Gastroesophageal sphincter (tissue), 4 donors: ENCODE measurements at places on chromosomes 11 and 22.
A peak's percentile ranks its signal among the peaks of the same experiment; 100 is the strongest.

GRCh38 chr11:1630271-1630670 is 696 bp downstream of the KRTAP5-5 start:
- ATAC-seq = no peak

- no peak for ATAC-seq
Measured at GRCh38 chr11:46520971-46521745, 72.7 kb downstream of the AMBRA1 start.

- ATAC-seq = peak; percentile 98
Measured at GRCh38 chr11:61378713-61379313, 13.6 kb upstream of the TMEM216 start.

DNA sequence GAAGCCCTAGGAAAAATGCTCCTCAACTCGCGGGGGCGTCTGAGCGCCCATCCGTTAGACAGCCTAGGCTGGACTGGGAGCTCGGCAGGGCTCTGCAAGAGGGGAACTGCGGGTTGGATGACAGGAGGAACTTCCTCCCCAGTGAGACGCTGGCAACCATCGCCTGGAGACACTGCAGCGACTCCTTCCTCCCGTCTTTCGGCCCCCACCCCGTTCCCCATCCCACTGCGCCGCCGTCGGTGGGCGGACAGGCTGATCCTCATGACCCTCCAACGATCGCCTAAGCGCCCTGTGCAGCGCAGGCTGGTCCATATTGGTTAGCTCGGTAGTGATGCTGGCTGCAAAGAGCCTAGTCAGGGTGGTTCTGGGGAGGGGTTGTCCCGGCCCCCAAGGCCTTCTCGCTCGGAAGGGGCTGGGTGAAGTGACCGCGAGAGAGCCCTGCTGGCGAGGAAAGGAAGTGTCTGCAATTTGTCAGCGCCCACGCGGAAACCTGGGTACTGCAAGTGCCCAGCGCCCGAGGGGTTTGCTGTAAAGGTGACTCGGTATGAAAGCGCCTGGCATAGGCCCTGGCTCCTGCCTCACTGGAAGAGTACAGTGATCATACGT is 638 bp downstream of the NRGN start:
- ATAC-seq = peak; percentile 44

- ATAC-seq = no peak
Measured at GRCh38 chr11:35367491-35367890, 51.9 kb downstream of the SLC1A2 start.

DNA sequence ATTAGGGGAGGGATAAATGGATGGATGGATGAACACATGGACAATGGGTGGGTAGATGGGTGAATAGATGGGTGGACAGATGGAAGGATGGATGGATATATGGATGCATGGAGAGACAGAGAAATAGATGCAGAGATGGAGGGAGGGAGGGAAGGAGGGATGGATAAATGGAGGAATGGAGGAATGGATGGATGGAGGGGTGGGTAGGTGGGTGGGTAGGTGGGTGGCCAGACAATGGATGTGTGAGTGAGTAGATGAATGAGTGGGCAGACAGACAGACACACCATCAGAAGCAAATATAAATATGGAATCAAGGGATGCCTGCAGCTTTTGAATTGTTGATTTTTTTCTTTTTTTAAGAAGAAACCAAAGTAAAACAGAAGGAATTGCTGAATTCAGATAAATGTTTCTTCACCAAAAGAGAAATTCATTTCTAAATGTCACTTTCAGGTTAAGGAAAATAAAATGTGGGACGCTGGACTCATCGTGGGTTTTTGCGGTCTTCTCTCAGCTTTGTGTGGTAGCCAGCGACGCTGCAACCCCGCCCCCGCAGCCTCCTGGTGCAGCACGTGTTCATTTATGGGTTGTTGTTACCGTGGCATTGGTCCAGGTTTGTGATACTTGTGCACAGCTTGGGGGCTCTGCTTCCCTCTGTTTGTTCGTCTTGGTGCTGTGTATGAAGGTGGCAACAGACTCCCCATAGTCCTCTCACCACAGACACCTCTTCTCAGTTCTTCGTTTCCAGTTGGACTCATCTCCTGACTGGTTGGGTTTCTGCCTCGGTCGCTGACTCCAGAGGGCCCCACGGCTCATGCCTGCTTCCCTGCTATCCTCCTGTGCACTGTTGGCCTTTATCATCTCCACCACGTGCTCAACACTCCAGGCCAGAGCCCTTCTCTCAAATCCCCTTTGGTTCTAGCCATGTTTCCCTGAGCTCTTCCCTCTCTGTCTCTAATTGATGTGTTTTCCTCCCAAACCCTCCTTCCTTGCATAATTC is 76.4 kb downstream of the CDKN1C start:
- no peak for ATAC-seq

DNA sequence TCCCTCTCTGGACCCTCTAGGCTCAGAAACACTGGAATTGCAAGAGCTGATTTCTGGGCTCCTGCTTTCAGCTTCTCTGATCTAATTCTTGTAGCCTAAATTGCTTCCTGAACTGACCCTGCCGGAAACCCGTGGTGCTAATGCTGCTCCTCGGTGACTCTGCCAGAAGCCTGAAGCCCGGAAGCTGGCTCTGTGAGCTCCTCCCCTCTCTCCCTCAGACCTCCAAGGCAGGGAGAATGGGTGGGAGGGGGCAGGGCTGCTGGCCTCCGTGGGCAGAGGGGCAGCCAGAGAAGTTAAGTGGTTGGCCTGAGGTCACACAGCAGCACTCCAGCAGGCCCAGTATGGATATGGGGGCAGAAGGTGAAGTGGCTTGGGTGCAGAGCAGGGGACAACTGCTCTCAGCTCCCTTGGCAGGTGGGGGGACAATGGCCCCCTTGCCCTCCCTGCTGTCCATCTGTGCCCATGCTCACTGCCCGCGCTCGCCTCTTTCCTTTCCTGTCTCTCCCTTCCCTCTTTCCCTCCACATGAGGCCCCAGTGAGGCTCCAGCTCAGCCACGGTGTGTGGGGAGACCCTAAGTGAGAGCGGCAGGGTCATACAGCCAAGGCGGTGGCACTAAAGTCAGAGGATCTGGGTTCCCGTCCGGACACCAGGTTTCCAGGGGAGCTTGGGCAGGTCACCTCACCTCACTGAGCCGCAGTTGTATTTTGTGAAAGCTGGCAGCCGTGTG is 16.2 kb downstream of the CAPN5 start:
- peak; percentile 79 for ATAC-seq

DNA sequence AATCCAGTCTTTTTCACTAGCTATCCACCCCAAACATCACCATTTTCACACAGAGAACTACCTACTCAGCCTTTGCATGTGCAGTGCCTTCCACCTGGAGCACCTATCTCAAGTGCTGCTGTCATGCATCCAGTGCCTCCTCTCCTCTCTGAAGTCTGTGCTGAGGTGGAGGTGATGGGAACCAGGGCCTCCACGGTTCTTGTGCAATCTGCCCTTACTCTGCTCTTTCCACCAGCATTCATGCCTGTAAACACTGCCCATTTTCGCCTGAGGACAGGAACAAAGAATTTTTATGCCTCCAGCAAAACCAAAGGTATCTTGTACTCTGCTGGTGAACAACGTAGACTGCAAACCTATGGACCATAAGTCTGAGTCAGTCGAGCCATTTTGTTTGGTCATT is 27.0 kb downstream of the PITPNB start:
- ATAC-seq = peak; percentile 51

GRCh38 chr22:30062950-30063349 is 17.3 kb upstream of the HORMAD2 start:
- no peak for ATAC-seq

- no peak for ATAC-seq
Measured at GRCh38 chr11:66986178-66986545, 11.1 kb downstream of the C11orf86 start.

DNA sequence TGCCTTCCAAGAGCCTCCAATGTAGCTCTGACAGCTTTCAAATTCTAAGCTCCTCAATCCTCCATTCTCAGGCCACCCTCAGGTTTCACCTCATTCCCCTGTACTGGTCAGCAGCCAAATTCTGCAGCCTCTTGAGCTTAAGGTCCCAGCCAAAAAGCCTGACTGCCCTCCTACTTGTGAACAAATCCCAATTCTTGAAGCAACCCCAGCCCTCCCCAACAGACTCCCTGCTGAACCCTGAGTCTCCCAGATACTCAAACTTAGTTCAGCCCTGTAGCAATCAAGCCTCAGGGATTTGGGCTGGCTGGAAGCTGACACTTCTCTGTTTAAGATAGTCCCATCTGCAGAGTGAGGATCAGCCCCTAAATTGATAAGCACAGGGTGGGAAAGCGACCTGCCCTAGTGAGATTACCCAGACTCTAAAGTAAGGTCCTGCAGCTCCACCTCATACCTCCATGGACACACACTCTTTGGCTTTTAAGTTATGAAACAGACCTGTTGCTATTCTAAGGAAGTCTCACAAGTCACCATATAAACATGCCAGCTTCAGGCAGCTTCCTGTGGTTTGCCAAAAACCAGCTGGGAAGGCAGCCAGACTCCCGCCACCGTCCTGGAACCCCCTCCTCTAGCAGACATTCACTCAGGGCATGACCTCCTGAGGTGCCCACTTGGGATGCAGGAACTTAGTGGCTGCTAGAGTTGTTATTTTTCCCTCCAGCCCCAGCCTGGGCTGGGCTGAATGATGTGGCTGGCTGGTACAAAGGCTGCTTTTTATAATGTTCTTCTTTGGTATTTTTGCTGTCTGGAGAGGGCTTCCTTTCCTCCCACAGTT is 82.5 kb upstream of the PICALM start:
- ATAC-seq = peak; percentile 76

DNA sequence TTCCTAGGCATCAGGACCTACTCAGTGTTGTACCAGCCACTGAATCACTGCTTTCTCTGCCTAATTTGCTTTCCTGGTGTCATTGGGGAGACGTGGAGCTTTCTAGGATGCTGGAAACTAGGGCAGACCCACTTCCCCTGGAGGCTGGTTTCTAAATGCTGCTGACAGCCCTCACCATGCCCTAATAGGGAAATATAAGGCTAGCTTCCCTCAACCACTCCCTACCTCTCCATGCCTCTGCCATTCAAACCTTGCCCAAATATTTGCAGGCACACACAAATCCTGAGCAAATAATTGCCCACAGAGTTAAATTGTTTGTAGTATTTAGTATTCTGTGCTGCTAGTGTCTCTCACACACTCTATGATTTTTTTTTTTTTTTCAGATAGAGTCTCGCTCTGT is 310.2 kb downstream of the DDX10 start:
- no peak for ATAC-seq

GRCh38 chr11:73323464-73323863 is 15.4 kb downstream of the ARHGEF17 start:
- peak; percentile 81 for ATAC-seq

GRCh38 chr22:35777335-35777975 is 59.8 kb downstream of the APOL5 start:
- ATAC-seq = no peak

DNA sequence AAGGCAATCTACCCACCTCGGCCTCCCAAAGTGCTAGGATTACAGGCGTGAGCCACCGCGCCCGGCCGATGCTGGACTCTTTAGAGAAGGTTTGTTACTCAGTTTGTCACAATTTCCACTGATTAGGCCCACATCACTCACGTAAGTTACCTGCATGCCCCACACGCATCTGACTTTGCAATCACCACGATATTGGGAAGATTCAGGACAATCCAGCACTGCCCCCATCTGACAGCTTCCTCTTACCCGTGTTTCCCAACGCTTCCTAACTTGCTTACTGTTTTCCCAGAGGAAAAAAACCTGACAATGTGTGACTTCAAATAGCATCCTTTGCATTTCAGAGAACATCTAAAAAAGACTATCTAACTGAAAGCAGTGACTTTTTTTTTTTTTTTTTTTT is 21.8 kb upstream of the EIF3M start:
- no peak for ATAC-seq

DNA sequence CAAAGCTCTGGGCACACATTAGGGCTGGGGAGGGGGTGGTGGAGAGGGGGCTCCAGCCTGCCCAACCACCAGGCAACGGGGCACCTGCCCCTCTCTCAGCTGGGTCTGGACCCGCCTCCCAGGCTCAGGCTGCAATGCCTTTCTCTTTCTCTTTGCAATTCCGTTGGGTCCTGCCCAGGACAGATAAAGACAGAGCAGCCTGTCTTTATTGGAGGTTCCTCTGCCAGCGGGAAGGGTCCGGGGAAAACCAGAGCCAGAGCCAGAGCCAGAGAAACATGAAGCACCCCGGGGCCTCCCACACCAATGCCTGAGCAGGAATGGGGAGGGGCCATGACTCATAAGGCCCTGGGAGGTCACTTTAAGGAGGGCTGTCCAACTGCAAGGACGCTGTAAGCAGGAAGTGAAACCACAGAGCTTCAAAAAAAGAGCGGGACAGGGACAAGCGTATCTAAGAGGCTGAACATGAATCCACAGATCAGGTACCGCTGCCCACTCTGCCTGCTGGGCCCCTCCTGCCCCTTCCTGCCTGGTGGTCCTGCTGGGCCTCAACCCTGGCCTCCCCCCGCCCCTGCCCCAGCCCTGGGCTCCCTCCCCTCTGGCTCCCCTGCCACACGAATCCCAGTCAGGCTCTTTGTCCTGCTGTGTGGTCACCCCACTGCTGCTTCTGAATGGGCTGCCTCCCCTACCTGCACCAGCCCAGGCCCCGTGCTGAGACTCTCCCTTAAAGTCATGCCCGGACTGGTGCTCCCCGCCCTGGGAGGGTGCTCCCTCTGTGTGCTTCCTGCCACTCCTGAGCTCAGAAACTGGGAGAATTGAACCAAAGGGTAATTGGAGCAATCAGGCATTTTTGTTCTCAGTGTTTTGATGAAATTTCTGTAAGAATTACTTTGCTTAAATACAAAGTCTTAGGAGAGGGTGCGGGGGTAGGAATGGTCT is at the start of gene APOBEC3B:
TSS of gene APOBEC3B (plus strand) at position 356 of the 936 bp plus-strand sequence. CDS start at position 463, 107 bp downstream.
- peak; percentile 98 for ATAC-seq

DNA sequence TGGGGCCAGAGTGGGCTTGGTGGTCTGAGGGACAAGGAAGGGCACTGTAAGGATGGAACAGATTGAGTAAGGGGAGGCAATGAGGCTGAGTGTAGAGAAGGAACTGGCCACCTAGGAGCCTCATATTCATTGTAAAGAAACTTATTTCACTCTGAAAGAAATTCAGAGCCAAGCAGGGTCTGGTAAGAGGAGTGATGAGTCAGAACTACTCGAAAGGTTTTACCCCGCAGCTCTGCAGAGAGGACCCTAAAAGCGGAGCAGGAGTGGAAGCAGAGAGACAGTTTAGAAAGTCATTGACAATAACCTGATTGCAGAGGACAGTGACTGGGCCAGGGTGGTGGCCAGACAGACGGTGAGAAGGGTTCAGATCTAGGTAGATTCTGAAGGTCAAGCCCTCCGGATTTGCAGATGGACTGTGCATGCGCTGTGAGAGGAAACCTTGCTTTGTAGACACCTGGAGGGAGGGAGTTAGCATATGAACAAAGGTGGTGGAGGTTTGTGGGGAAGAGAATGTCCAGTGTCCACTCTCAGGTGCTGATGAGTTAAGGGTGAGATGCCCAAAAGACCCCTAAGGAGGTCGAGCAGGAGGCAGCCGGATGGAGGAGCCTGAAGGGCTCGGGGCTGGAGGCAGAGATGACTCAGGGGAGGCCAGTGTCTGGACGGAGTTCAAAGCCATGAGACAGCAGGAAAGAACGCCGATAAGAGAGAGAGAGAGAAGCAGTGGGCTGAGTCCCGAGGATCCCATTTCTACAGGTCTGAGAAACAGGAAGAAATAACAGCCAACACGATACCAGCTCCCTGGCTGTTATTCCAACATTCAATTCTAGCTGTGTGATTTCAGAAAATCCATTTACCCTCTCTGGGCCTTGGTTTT is 546.0 kb downstream of the BRD1 start:
- no peak for ATAC-seq
